T-cell (primary cell): ENCODE measurements at places on chromosomes 12 and 14.

GRCh38 chr12:88553941-88554658 is 26.2 kb downstream of the KITLG start:
- no peak for DNase-seq

- DNase-seq: no peak
Measured at GRCh38 chr14:68279777-68280233, 460.2 kb downstream of the RAD51B start.

- no peak for DNase-seq
Measured at GRCh38 chr12:69686731-69687130, 12.4 kb downstream of the BEST3 start.

- no peak for DNase-seq
Measured at GRCh38 chr14:77022236-77022852, 6.2 kb downstream of the IRF2BPL start.

GRCh38 chr12:18805516-18806248 is 67.8 kb downstream of the CAPZA3 start:
- no peak for DNase-seq

- DNase-seq: no peak
Measured at GRCh38 chr12:65510584-65511050, 232.1 kb downstream of the MSRB3 start.

DNA sequence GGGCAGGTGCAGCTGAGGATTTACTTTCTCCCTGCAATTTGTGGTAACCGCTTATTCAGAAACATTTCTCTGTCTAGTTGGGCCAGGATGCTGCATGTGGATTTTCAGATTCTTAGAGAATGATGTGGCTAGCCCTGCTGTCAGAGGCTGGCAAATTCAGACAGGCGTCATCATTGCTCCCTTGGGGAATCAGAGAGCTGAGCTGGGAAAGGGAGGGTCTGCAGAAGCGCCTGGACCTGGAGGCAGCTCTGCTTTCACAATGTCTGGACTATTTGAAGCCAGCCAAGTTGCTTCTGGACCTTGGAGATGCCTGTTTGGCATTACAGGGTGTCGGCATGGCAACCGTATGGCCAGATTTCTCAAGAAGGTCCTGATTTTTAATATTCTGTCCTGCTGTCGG is 3.4 kb downstream of the GALNT16 start:
- no peak for DNase-seq

- DNase-seq: no peak
Measured at GRCh38 chr12:65955452-65955851, 131.2 kb downstream of the HMGA2 start.

GRCh38 chr12:121295746-121296617 is 527 bp downstream of the CAMKK2 start:
- no peak for DNase-seq
